ENCODE measurements at places on chromosomes 6 and 20.

GRCh38 chr6:40479706-40480105, 107.5 kb downstream of the LRFN2 start:
- DNase-seq = no peak

DNA sequence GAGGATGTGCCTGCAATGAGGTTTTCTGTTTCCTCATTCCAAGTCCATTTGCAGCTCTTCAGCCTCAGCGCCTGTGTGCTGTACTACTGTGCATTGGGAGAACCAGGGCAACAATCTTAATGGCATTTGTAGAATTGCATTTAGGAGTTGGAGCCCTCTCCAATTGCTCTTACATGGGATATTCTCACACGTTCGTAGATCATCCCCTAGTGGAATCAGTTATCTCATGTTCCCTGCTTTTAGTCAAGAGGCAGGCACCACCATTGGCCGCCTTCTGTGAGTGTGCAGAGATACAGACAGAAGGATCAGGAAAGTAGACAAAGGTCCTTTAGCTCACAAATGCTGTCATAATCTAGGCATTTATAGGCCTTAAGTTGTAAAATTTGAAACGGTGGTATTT, 84.2 kb upstream of the RGS17 start:
- no peak for DNase-seq

- no peak for DNase-seq
These were observed 29.2 kb downstream of the NOX3 start for GRCh38 chr6:155426408-155426945.

DNA sequence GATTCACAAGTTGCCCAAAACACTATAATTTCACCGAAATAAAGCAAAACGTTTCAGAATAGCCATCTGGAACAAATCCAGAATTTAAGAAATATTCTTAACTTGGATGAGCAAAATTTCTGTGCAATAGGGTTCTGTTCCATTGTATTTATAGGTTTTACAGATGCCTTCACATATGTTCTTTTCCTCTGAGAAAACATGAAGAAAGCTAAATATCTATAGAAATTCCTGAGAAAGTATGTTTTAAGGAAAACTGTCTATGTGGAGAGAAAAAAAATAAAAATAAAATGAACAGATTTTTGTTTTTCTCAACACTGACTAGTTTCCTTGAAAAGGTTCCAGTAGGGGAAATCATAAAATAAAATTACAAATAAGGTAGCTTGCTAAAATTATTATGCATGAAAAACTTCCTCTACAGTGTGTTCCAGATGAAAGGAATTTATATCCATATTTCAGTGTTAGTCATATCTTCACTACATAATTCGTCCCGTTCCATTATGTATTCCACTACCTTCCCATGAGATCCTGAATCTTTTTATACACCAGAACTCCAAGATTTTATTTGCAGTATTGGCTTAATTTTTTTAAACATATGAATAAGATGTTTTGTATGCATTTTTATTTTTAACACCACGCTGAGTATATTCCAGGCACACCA, 42.4 kb upstream of the TMX4 start:
- no peak for DNase-seq

- no peak for DNase-seq
These were observed 866 bp upstream of the MYO6 start for GRCh38 chr6:75748003-75748742.

DNA sequence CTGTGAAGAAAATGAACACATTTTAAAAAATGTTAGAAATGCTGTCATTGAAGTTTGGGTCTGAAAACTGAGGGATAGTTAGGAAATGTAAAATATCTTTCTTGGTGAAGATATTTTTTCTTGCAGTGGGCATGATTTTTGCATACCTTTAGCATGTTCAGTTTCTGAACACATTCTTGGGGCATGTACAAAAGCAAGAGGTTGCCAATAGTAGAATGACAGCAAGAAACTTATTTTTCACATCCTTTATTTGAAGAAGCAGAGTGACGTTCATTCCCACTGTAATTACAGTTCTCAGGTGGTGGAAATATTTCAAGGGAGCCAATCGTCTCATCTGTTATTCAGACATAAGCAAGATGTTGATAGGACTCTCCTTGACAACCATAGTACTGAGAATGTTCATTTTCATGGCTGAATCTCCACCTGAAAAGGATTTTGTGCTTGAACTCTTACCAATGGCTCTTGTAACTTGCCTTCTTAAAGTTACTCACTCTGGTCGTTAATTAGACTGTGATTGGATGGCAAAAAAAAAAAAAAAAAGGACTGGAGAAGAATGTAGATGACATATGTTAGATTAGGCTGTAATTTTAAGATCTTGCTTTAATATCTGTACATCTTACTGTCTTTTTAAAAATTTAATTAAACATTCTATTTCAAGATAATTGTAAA, 74.4 kb downstream of the DOK5 start:
- no peak for DNase-seq

GRCh38 chr6:104940893-104941728, 15.8 kb upstream of the LIN28B start:
- peak; percentile 34 for DNase-seq

GRCh38 chr6:42316981-42317380, 99.3 kb upstream of the MRPS10 start:
- DNase-seq = no peak

DNA sequence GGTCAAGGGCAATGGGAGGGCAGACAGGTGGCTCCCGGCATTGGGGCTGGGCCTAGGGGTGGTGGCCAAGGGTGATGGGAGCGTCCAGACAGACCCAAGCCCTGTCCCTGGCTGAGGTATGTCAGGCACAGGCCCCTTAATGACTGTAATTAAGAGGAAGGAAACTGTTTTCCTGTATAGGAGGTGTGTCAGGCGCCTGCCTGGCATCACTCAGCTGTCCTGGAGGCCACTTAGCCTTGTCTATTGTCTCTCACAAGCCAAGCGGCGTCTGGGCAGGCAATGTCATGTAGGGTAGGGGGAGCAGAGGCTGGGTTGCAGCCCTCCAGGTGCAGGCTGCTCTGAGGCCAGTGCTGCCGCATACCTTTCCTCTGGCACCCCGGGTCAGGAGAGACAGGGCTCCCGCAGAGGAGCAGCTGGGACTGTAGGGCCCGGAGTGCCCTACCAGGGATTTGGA, 3.9 kb upstream of the FAM83C start:
- DNase-seq = no peak

DNA sequence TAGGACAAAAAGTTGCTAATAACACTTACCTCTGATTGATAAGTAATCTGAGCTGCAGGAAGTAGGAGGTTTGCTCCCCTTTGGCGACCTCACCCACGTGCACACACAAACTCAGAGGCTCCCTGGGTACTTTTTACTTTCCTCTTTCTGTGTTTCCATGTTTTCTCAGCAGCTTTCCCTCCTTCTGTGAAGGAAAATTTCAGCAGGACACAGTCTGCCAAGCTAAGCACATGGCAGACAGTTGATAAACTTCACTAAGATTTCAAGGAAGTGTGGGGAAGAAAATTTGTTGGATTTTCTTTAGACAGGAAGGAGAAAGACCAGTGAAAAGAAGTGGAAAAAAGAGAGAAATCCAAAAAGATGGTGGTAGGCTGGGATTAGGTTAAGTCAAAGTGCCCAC, 215.5 kb upstream of the ARG1 start:
- DNase-seq = no peak

DNA sequence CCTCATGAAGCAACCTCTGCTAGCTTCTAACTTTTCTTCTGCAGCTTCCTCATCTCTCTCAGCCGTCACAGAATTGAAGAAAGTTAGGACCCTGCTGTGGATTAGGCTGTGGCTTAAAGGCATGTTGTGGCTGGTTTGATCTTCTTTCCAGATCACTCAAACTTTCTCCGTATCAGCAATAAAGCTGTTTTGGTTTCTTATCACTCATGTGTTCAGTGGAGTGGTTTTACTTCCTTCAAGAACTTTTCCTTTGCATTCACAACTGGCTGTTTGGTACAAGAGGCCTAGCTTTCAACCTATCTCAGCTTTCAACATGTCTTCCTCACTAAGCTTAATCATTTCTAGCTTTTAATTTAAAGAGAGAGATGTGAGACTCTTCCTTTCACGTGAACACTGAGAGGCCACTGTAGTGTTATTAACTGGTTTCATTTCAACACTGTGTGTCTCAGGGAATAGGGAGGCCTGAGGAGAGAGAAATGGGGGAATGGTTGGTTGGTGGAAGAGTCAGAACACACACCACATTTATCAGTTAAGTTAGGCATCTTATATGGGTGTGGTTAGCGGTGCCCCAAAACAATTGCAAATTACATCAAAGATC, 17.2 kb downstream of the ZSCAN23 start:
- no peak for DNase-seq

DNA sequence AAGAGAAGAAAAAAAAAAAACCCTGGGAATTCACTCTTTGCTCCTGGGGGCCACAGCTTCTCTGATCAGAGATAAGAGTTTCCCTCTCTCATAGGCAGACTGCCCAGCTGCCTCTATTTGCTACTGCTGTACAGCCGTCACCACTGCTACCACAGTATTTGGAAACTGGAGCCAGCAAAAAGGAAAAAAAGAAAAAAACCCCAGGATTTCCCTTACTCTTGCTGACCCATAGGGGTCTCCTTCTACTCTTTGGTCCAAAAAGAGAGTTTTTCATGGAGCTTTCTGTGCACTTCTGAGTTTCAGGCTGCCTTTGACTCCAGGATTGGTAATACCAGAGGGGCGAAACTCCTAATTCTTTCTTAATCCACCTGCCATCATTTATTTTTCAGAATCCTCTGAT, 89.7 kb downstream of the MDGA1 start:
- DNase-seq = no peak

GRCh38 chr6:102215425-102215824, 821.9 kb downstream of the GRIK2 start:
- DNase-seq = no peak

- no peak for DNase-seq
These were observed 305.0 kb upstream of the POU3F2 start for GRCh38 chr6:98529364-98529763.

DNA sequence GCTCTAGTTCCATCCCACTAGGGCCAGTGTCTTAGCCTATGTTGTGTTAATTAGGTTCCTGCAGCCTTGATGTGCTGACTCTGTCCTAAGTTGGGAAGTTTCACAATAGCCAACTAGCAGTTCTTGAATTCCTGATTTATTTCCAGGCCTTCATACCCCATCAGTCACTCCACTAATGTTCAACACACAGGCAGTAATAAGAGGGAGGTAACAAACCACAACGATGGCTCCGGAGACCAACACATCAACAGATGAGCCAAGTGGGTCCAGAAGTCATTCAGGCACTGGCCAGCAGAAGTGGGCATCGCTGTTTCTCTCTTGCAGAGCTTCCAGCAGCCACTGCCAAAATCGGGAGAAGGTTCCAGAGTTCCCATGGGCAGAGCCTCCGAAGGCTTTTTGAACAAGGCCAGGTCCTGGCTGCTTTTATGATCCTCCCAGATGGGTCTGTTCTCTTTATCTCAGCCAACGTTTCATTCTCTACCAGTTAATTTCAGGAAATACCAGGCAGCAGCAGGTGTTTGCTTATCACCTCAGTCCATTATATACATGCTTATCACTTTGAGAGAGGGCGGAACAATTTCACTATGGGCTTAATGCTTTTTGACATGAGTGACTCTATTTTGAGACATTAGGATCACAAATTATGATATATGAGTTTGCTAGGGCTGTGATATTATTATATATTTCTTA, 48.5 kb upstream of the NOP56 start:
- DNase-seq = no peak

DNA sequence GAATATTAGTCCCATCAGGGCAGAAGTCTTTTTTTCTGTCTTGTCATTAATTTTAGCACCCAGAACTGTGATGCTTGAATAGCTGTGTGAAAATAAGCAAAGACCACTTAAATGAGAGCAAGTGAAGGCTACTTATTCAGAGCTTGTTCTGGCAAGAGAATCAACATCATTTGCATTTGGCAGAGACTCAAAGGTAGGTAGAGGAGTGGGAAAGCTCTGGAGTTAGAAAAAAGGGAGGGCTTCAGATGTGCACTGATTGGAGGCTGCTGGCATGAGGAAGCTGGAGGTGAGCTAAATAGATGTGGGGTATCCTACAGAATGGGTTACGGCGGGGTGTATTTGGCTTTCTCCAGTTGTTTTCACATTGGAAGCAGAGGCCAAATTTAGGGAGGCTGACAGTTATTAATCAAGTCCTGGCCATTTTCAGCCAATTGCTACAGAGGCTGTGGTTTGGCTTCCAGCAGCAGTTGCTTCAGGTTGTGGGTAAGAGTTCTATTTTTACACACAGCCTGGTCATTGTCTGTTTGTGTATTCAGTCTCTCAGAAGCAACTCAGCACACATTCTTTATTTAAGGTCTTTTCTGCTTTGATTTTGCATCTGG, 254.3 kb downstream of the BTBD3 start:
- DNase-seq = no peak

GRCh38 chr6:87139236-87139635, 16.1 kb upstream of the ZNF292 start:
- DNase-seq = no peak

DNA sequence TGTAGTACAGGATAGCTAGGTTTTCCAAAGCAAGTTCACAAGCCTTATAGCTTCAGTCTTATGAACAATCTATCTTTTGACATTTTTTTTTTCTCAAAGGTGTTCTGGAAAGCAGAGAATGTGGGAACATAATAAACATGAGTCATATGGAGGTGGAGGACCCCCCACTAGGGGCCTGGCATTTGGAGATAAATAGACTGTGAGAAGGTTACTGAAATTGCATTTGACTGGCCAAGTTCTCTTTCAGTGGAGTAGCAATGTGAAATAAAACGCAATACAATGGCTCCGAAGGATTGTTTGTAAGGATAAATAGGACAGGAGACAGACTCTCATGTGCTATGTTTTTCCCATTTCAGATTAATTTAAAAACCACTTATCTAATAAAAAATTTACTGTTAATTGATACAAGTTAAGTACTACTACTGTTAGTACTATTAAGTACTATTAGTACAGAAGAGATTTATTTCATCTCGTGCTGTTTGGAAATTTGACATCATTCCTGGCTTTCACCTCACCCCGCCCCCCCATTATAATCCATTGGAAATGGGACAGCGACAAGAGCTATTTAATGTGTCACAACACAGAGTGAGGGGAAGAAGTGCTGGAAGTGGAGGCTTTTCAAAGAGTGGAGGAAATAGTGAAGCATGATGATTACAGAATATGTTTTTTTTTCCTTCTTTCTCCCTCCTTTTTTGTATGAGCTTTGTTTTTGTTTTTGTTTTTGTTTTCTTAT, 122.6 kb upstream of the ID4 start:
- no peak for DNase-seq

DNA sequence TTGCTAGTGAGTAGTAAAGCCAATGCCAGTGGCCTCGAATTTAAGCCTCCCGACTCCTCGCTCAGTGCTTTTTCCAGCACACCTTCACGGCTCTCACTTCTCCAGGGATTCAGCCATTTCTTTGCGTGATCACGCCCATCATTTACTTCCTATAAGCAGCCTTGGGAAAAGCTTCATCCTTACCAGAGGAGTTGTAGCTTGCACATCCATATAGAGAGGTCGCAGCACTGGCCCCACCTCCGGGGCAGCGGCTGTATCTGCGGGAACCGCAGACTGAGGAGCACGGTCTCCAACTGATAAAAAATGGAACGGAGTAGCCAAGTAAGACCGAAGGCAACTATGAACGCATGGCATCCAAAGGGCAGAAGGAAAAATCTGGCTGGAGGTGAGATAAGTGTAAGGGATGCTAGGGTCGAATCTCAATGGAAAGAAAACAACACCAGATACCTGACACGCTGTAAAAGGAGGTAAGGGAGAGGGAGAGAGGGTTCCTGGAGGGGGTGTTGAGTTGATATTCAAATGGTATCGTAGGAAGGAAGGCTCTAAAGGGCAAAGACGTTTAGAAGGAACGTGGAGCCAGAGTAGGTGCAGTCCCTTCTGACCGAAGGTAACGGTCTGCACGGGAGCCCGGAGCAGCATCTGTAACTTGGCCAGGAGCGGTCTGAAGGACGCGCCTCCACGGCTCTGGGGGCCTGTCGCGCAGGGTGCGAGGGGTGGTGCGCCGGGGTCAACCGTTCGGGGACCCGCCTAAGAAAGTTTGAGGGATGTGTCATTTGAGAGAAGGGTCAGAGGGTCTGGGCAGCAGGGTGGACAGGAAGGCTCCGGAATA, 640 bp downstream of the NFS1 start:
- DNase-seq = no peak
